ENCODE measurements at places on chromosomes 6 and 20.

GRCh38 chr6:114033606-114034005 lies 62.7 kb upstream of the HDAC2 start:
- H3K27ac ChIP-seq: no peak overlapping the region
- H3K36me3 ChIP-seq: no peaks in the 10 kb centered on the region
- no peak for DNase-seq
- H3K27me3 ChIP-seq: no peaks in the 10 kb centered on the region
- no peak overlapping the region for H3K4me3 ChIP-seq

GRCh38 chr20:51495921-51496545 lies 46.5 kb downstream of the NFATC2 start:
- no peak for DNase-seq
- H3K4me1 ChIP-seq: no peaks in the 10 kb centered on the region
- no peak overlapping the region for H3K4me3 ChIP-seq
- no peak overlapping the region for H3K27ac ChIP-seq
- H3K27me3 ChIP-seq: no peaks in the 10 kb centered on the region

DNA sequence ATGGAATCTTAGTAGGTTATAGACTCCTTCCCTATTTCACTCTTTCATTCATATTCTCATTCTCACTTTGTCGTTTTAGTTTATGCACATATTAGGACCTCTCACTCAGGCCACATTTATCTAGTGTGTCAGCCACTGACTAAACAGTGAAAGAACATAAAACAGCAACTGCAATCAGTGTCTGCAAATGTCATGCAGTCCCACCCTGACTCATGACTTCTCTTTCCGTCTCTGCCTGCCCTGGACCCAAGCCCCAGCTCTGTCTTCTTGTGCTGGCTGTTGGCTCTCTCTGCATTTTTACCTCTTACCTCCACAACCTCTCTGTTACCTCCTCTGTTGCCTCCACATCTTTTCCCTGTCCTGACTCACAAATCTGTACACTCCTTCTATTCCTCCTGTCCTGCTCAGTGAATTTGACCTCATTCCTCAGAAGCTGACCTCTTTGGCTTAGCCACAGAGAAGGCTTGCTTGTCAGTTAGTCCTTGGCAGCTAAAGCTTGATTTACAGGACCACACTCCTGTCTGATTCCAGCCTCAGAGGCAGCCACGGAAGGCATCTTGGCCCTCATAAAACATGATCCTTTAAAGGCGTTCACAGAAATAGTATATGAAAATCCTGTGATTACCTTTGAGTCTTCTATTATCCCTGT lies 247.6 kb downstream of the PKHD1 start:
- no peak for DNase-seq
- H3K4me3 ChIP-seq: no peak overlapping the region
- H3K36me3 ChIP-seq: no peaks in the 10 kb centered on the region
- no peaks in the 10 kb centered on the region for H3K27me3 ChIP-seq
- H3K27ac ChIP-seq: no peak overlapping the region

DNA sequence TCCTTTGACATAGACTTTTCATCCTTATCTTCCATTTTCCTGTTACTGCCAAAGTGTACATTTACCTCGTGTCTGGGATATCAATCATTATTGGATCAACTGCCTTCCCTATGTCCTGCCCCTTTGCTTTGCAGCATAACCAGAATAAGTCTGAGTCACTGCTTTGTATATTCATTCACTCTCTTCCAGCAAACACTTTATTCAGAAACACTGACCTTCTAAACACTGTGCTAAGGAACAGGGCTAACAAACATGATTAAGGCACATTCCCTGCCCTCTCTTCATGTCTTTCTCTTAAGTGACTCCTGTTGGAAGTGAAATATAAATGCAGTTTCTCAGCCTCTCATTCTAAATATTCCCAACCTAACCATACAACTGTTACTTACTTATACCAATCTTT lies 66.9 kb downstream of the COL19A1 start:
- no peaks in the 10 kb centered on the region for H3K36me3 ChIP-seq
- no peak overlapping the region for H3K27ac ChIP-seq
- no peak overlapping the region for H3K4me3 ChIP-seq
- DNase-seq: no peak

- no peak overlapping the region for H3K27ac ChIP-seq
- no peak for DNase-seq
- no peaks in the 10 kb centered on the region for H3K4me1 ChIP-seq
- no peaks in the 10 kb centered on the region for H3K36me3 ChIP-seq
Observed at GRCh38 chr20:38126932-38127621, 38.0 kb downstream of the TGM2 start.

Data from MM.1S (cell line).